ENCODE measurements at places on chromosomes 3 and 15. TPM values are rescaled to one million over a fixed set of nuclear protein-coding genes. Genes with fewer than 3 reads are reported as not detected.

The IL17RC gene
- 69.6 TPM for total RNA-seq

The TRIM69 gene
- 13.3 TPM for total RNA-seq

The DNASE1L3 gene
- 11.7 TPM for total RNA-seq

The GXYLT2 gene
- total RNA-seq, result 16.2 TPM

The GOLGA6L9 gene
- total RNA-seq, result 3.3 TPM

The GOLGA6A gene
- total RNA-seq, result not detected

The SPSB4 gene
- total RNA-seq, result not detected
